ENCODE measurements at places on chromosomes 11 and 22.

DNA sequence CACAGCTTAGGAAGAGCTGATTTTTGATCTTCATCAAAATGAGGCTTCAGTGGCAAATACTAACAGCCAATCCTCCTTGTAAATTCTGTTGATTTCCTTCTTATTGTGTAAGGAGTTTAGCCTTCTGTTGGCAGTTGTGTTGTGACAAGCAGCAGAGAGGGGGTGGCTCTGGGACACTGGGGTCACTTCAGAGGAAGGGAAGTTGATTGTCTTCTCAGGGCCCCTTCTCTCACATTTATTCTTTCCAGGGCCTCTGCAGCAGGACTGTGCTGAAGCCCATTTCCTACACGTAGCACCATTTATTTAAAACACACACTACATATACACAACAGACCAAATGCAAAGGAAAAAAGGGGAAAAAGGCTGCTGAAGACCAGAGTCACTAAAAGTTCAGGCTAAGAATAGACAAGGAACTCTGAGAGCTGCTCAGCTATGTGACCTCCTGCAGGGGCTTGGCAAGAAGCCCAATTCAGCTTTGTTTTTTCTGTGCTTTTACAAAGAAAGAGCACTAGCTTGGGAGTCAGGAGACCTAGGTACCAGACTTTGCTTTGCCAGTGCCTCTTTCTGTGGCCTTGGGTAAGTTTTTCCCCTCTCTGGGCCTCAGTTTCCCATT is 28.3 kb upstream of the UPB1 start:
- DNase-seq = no peak

GRCh38 chr22:42222140-42222539 is 48.3 kb downstream of the TCF20 start:
- no peak for DNase-seq

- no peak for DNase-seq
Observed at GRCh38 chr22:27726686-27727449, 74.7 kb downstream of the MN1 start.

GRCh38 chr11:70105755-70106571 is 27.8 kb downstream of the ANO1 start:
- no peak for DNase-seq

GRCh38 chr11:83157594-83158356 is 844 bp downstream of the PCF11 start:
- peak; percentile 63 for DNase-seq

Data from GM06990 (cell line).